ENCODE measurements at places on chromosomes 6 and 20. TPM values are rescaled to one million over a fixed set of nuclear protein-coding genes. Genes with fewer than 3 reads are reported as not detected.

The PKIB gene
- total RNA-seq = 0.20 TPM

The ORC3 gene
- total RNA-seq = 26.8 TPM

The SPAG4 gene
- total RNA-seq = 2.1 TPM

The NDUFAF5 gene
- 28.2 TPM for total RNA-seq

The LPIN3 gene
- total RNA-seq = 2.4 TPM

The LAMA5 gene
- total RNA-seq = 27.2 TPM

The SLC22A16 gene
- total RNA-seq = not detected

The FRMD1 gene
- 0.25 TPM for total RNA-seq

The TSHZ2 gene
- 7.5 TPM for total RNA-seq

The ABCF1 gene
- total RNA-seq = 64.2 TPM

The SNTA1 gene
- 139 TPM for total RNA-seq

The SLC35D3 gene
- total RNA-seq = not detected

The SNHG17 gene
- total RNA-seq = 7.2 TPM

The SUMO4 gene
- total RNA-seq = 0.40 TPM

The ZSCAN12 gene
- total RNA-seq = 2.2 TPM
